Activated effector memory CD4-positive, alpha-beta T cell treated with anti-CD3 and anti-CD28 coated beads, Interleukin-2, amount 50 U/mL, for 16 hours (primary cell): ENCODE measurements at places on chromosomes 13 and 19.
A peak's percentile ranks its signal among the peaks of the same experiment; 100 is the strongest.

DNA sequence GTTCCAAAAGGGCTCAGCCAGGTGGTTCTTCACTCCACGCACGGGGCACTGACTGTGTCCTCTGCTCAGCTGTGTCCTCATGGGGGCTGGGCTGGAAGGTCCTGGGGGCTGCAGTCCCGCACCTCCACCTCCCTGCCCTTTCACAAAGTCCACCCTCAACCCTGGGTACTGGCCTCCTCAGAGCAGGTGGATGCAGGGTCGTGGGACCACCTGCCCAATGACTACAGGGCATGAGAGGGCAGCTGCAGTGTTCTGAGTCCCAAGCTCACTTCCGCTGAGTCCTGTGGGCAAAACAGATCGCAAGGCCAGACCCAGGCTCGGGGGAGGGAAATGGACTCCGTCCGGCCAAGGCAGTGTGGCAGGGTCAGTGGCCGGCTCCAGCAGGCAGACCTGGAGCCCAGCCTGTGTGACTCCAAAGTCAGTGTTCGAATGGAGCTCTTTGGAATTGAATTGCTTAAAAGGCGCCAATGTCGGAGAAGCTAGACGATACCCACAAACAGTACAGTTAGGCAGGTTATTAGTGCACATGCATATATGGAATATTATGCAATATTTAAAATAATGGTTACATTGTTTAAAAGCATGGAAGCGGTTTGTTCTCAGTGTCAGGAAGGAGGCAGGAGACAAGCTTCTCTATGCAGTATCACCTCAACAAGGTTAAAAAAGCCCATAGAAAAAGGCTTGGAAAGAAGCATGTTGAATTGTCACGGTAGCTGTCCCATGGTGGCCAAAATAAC is 54.8 kb downstream of the MCF2L start:
- no peak for DNase-seq

DNA sequence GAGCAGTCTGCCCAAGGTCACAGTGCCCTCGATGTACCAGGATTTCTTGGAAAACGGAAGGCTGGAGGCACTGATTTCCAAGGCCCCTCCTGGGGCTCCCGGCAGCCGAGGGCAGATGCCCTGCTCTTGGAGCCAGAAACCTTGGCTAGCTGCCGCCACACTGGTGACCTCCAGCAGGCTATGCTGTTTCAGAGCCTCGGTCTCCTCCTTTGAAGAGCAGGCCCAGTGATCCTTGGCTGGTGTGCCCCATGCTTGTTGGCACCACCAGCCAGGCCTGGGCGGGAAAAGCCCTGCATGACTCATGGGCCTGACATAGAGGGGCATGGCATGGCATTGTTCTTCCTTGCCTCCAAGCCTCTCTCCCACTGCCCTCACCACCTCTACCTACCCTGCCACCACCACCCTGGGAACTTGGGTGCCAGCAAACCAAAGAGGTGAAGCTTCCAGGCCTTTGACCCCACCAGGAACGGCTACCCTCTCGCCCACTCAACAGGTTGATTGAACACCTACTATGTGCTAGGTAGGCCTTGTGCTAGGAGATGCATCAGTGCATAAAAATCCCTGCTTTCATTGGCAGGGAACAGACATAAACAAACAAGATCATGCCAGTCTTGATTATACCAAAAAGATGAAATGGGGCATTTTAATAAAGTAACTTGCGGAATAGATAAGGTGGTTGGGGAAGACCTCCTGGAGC is 1.6 kb upstream of the CLEC11A start:
- DNase-seq = no peak

GRCh38 chr13:110850840-110851239 is 64.0 kb downstream of the ANKRD10 start:
- no peak for DNase-seq

- peak; percentile 27 for DNase-seq
Observed at GRCh38 chr13:113595131-113595530, 10.6 kb downstream of the TFDP1 start.

DNA sequence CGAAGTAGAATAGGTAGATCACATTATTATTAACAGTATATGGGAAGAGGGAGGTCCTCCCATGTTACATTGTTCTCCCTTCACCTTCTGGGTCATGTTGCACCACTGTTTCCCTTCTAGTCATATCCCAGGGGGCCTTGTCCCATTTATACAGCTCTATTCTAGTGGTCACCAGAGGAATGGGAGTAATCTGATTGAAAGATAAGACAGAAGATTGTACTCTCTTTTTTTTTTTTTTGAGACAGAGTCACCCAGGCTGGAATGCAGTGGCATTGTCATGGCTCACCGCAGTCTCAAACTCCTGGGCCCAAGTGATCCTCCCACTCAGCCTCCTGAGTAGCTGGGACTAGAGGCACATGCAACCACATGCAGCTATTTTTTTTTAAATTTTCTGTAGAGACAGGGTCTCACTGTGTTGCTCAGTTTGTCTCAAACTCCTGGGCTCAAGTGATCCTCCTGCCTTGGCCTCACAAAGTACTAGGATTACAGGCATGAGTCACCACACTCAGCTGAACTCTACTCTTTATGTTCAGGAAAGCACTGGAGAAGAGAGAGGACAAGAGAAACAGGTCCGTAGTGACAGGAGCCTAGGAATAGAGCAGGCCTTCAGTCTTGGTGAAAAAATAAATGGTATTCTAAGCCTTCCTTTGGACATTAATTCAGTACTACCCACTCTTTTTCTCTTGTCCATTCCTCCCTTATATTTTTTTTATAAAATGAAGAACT is 4.3 kb upstream of the ZNF529 start:
- no peak for DNase-seq

DNA sequence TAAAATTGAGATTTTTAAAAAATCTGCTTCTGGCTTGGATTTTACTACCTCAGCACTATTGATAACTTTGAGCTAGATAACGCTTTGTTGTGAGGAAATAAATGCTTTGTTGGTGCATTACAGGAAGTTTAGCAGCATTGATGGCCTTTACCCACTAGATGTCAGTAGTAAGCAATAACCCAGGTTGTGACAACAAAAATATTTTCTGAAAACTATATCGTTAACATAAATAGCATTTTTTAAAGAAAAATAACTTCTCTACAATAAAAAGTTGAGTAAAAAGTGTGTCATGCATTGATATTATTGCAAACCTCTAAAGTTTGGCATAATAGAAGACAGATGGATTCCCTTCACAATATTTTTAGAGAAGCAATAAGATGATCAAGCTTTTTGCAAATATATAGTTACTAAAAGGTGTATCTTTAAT is 1246.5 kb downstream of the UQCRFS1 start:
- DNase-seq = no peak

GRCh38 chr13:25659091-25659795 is 287.5 kb downstream of the ATP8A2 start:
- no peak for DNase-seq

DNA sequence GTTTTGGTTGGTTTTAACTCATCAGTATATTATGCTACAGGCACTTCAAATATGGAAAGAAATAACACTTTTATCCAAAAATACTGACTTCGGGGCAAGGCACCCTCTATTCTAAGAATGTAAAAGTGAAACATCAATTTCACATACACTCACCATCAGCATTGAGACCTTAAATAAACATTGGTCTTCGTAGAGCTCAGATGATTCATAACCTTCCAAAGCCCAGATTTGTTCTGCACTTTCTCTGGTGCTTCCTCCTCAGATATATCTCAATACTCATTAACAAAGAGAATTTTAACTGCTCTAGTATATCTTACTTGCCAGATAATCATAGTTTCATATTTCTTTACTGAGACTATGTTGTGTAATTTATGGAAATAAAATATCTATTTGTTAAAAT is 794.3 kb downstream of the LIG4 start:
- no peak for DNase-seq

DNA sequence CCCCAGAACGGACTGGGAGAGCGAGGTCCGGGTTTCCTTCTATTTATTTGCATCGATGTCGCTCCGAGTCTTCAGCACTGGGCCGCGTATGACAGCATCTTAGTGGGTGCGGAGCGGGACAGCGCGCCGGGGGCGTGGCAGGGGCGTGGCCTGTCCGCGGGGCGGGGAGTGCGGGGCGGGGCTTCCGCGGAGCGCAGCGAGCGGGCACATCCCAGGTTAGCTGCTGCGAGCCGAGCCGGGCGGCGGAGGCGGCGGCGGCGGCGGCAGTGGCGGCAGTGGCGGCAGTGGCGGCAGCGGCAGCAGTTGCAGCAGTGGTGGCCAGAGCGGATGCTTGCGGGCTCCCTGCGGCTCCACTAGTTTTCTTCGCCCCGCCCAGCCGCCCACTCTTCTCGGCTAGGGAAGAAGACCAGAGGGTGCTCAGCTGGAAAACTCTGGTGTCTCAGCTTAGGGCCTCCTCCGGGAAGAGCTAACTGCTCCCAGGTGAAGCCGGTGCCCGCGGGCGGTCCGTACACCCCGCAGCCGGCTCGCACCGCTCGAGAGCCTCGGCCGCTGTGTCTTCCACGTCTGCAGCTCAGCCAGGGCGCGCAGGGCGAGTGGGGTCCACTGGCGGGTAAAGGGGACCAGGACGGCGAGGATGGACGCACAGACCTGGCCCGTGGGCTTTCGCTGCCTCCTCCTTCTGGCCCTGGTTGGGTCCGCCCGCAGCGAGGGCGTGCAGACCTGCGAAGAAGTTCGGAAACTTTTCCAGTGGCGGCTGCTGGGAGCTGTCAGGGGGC is at the start of gene GPC5:
TSS of gene GPC5 (plus strand) at position 209 of the 776 bp plus-strand sequence.
- peak; percentile 93 for DNase-seq

DNA sequence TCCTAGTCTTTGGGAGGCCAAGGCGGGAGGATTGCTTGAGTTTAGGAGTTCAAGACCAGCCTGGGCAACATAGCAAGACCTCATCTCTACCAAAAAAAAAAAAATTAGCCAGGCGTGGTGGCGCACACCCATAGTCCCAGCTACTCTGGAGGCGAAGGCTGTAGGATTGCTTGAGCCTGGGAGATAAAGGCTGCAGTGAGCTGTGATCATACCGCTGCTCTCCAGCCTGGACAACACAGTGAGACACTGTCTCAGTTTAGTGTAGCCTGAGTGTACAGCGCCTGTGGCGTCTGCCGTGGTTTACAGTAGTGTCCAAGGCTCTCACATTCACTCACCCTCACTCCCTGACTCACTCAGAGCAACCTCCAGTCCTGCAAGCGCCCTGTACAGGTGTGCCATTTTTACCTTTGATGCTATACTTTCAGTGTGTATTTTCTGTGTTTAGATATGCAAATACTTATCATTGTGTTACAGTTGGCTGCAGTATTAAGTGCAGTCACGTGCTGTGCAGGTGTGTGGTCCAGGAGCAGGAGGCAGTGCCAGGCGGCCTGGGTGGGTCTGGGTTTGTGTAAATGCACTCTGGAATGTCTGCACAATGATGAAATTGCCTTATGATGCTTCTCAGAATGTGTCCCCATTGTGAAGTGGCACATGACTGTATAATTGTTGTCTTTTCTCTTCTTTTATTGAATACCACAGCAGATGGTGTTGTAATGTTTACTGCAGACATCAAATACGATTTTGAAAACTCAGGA is 36.1 kb upstream of the DCUN1D2 start:
- no peak for DNase-seq

- no peak for DNase-seq
Observed at GRCh38 chr13:98144801-98145350, 2.0 kb downstream of the FARP1 start.

DNA sequence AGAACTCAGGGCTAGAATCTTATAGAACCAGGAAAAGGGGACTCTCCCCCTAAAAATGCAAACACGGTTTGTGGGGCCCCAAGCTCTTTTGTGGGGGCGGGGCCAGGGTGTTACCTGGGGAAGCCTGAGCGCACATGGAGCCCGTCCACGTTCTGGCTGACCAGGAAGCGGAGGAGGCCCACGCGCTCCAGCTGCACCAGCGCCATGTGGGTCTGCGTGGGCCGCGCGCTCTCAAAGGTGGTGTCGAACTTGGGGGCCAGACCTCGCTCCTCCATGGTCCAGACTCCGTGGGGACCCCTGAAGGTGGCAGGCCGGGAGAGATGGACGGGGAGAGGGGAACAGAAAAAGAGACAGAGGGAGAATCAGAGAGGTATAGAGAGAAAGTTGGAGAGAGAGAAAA is 3.4 kb downstream of the SIRT6 start:
- no peak for DNase-seq

GRCh38 chr19:2230807-2231533 is 5.2 kb downstream of the PLEKHJ1 start:
- DNase-seq = no peak

DNA sequence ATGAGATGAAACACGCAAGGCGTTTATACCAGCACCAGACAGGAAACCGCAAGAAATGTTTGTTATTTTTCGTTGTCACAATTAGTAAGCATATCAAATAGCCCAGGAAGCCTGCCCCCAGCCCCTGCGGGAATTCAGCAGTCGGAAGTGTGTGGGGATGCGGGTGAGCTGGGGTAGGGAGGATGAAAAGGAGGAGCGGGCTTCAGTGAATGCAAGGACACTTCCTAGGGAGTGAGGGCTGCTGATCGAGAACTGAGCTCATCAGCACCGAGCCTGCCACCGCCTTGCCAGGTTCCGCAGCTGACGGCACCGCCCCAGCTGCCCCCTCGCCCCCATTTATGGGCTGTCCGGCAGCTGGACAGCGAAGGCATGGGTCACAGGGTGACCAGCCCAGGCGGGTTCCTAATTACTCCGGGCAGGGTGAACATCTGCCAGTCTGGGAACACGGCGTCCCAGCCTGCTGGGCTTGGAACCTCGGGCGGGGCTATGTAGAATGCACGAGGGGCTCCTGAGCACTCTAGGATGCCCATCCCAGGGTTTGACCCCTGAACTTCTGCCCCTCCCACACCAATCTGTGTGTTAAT is 1.6 kb upstream of the BEST2 start:
- DNase-seq = no peak

GRCh38 chr13:85527316-85527715 is 271.9 kb downstream of the SLITRK6 start:
- no peak for DNase-seq

DNA sequence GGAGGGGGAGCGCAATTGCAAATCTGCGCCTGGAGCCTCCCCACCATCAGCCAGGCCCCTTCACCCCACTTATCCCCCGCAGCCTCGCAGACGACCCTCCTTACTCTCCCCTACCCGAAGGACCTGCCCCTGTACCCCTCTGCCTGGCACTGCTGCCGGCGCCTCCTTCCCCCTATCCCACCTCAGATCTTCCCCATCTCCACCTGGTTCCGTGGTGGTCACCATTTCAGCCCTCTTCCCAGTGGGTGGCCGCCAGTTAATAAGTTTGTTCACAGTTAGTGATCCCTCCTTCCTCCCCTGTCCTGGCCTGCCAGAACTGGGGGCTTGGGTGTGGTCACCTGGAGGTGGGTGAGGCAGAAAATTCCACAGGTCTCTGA is 397 bp downstream of the SLC44A2 start:
- no peak for DNase-seq

DNA sequence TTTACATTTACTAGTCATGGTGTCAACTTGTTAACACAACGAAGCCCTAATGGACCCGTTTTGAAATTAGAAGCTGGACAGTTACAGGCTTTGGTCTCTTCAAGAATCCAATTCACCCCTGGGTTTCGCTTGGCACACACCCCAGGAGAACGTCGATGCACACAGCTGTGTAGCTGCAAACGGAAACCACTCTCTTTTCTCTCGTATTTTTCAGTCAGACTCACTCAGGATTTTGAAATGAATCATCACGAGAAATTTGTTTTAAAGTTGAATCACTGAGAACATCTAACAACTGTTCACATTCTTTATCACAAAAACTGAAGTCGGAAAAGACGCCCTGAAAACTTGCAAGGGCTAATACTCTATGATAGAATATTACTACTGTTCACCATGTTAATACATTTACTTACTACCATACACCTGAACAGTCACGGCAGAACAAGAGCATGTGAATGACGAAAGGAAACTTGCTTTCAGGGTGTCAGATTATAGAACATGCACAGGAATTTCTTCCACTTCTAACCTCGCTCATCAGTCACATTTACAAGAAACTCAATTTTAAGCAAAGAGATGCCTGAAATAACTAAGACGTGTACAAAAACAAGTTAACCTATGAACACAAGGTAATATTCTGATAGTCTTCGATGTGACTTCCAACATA is 4.7 kb downstream of the PNMA8A start:
- DNase-seq = no peak
